Suprapubic skin (tissue), 4 donors: ENCODE measurements at places on chromosomes 11 and 22.

GRCh38 chr11:1276041-1276790 is 33.2 kb downstream of the TOLLIP start:
- DNase-seq, result no peak

DNA sequence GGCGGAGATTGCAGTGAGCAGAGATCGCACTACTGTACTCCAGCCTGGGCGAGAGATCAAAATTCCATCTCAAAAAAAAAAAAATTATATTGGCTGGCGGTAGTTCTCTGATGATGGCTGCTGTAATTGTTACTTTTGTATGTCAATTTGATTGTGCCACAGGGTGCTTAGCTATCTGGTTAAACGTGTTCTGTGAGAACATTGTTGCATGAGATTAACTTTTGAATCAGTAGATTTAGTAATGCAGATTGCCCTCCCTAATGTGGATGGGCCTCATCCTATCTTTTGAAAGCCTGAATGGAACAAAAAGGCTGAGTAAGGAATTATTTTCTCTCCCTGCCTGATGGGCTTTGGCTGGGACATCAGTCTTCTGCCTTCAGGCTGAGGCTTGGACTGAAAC is 654.2 kb downstream of the OPCML start:
- no peak for DNase-seq

DNA sequence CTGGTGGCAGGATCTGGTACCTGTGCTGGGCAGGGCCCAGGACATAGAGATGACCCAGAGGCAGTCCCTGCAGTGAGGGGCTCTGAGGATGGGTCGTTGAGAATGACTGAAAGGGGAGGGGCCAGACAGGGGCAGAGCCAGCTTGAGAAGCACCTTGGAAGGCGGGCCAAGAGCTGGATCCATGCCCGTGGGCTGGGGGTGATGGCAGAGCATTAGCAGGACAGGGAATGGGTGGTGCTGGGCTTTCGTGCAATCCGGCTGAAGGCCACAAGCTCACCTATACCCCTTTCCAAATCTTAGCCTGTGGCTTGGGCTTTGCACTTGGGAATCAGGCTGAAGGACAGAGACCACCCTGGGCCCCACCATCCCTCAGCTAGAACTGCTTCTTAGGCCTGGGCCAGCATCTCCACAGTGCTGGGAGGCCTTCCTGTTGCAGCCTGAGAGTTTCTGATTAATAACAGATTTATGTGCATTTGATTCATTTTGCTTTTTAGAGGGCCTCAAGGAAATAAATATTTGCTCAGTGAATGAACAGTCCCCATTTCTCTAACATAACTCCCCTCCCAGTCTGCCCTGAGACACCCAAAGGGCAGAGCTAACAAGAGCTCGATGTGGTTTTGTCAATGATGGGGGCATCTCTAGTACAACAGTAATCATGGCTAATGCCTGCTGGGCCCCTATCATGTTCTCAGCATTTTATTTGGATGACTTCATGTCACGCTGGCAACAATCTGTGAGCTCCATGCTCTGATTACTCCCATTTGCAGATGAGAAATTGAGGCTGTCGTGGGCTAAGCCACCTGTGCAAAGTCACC is 39.3 kb downstream of the RIBC2 start:
- no peak for DNase-seq

DNA sequence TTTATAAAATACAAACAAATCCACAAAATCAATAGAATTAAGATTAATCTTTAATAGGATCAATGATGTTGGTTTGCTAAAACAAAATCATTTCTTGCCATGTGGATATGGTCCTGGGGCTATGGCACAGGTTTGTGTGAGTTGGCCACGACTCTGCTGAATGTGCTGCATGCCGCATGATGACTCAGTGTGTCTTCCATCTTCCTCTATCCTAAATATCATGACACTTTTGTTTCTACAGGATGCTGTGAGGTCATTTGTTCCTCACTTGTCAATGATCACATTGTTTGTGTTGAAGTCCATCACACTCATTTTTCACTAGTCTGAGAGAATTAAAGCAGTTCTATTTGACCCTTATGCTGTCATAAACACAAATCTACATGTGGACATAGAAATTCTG is 167.2 kb upstream of the ZBED5 start:
- DNase-seq, result no peak

DNA sequence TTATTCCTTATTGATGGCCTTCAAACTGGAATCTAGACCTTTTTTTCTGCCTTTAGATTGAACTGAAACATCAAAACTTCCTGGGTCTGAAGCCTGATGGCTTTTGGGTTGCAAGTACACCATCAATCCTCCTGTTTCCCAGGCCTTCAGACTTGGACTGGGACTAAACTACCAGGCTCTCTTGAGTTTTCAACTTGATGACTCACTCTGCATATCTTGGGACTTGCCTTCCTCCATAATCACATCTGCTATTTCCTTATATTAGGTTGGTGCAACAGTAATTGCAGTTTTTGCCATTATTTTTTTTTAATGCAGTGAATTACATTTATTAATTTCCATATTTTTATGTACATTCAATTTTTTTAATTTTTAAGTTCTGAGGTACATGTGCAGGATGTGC is 7.0 kb downstream of the OR51B5 start:
- DNase-seq, result no peak
